ENCODE measurements at places on chromosomes 6 and 20. TPM values are rescaled to one million over a fixed set of nuclear protein-coding genes. Genes with fewer than 3 reads are reported as not detected.

TINAG gene
- total RNA-seq, result not detected

OR2H2 gene
- not detected for total RNA-seq

GRCh38 chr20:6079016-6079415 lies 25.2 kb upstream of the LRRN4 start:
- peaks cover 39% of the 10 kb centered on the region for H3K27me3 ChIP-seq
- H3K4me3 ChIP-seq, result no peak overlapping the region
- peaks cover 2% of the 10 kb centered on the region for H3K36me3 ChIP-seq

CYP24A1 gene
- total RNA-seq, result 0.22 TPM

- H3K27ac ChIP-seq, result no peak overlapping the region
- no peak overlapping the region for H3K4me3 ChIP-seq
- H3K4me1 ChIP-seq, result no peaks in the 10 kb centered on the region
- H3K27me3 ChIP-seq, result no peaks in the 10 kb centered on the region
- no peak for DNase-seq
- no peaks in the 10 kb centered on the region for H3K36me3 ChIP-seq
Observed at GRCh38 chr6:74311431-74311830, 615.4 kb downstream of the CD109 start.

TRIM10 gene
- not detected for total RNA-seq

DNA sequence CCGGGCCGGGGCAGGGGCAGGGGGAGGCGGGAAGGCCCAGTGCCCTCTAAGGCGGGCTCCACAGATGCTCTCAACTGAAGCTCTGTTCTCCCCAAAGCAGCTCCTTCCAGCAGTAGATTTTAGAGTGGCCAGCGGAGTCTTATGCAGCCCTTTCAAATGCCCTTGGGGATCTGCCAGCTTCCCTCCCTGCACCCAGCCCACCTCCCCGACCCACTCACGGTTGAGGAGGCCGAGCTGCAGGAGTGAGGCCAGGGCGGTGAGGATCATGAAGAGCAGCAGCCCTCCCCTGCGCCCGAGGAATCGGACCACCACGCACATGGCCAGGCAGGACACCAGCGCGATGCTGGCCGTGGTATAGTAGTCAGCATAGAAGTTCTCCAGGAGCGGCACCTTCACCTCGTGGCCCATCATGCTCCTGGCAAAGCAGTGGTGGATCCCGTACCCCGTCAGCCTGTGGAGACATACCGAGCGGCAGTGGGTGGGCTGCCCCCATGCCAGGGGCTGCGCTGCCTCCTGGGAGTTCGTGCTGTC lies 28.0 kb downstream of the PSMG4 start:
- DNase-seq, result no peak
- H3K4me3 ChIP-seq, result no peak overlapping the region
- H3K4me1 ChIP-seq, result peaks cover 6% of the 10 kb centered on the region
- no peaks in the 10 kb centered on the region for H3K27me3 ChIP-seq

DNA sequence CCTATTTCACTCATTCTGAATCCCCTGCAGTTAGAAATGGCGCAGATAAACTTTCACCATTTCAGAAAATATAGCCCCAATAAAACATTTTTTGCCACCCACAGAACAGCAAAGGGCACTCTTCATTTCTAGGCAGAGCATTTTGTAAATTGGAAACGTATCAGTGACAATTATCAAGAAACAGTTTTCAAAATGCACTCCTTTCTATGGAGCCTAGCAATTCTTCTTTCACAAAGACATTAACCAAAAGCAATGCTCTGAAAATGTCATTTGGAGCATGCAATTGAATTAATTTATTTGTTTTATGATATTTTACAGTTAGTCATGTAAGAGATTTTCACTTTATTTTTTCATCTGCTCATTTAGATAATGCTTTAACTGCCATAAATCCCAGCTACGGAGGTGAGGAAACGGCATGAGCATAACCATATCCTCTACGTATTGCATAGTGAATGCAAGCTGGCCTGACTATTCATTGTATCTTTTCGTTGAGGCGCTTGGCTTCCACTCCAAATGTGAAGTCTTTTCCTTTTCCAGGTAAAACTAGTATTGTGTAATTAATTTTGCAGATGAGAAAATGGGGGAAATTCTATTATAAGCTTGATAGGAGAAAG lies 813.4 kb downstream of the C6orf118 start:
- no peaks in the 10 kb centered on the region for H3K4me1 ChIP-seq
- no peaks in the 10 kb centered on the region for H3K36me3 ChIP-seq
- H3K27ac ChIP-seq, result no peak overlapping the region

- no peak overlapping the region for H3K27ac ChIP-seq
- H3K4me3 ChIP-seq, result peak overlapping the region; percentile 1
- peaks cover 5% of the 10 kb centered on the region for H3K27me3 ChIP-seq
- no peak for DNase-seq
- no peaks in the 10 kb centered on the region for H3K36me3 ChIP-seq
- peaks cover 3% of the 10 kb centered on the region for H3K4me1 ChIP-seq
Observed at GRCh38 chr6:52491203-52492069, 71.3 kb downstream of the EFHC1 start.

GRCh38 chr6:25193460-25194171 lies 85.6 kb upstream of the CARMIL1 start:
- H3K4me3 ChIP-seq, result no peak overlapping the region
- H3K4me1 ChIP-seq, result no peaks in the 10 kb centered on the region
- no peak for DNase-seq

- H3K27me3 ChIP-seq, result peaks cover 44% of the 10 kb centered on the region
- no peak overlapping the region for H3K4me3 ChIP-seq
- no peaks in the 10 kb centered on the region for H3K36me3 ChIP-seq
- H3K27ac ChIP-seq, result no peak overlapping the region
Observed at GRCh38 chr6:160428818-160429619, 80.8 kb downstream of the SLC22A3 start.

TPMT gene
- total RNA-seq, result 4.4 TPM

MAFB gene
- total RNA-seq, result 0.86 TPM

PRKN gene
- total RNA-seq, result 8.3 TPM

EBF4 gene
- 2.0 TPM for total RNA-seq

ZNF165 gene
- total RNA-seq, result 4.7 TPM

GRCh38 chr20:24870057-24870456 lies 79.0 kb upstream of the CST7 start:
- no peak for DNase-seq
- H3K36me3 ChIP-seq, result peaks cover 5% of the 10 kb centered on the region
- peaks cover 2% of the 10 kb centered on the region for H3K4me1 ChIP-seq
- H3K27ac ChIP-seq, result no peak overlapping the region
- H3K4me3 ChIP-seq, result no peak overlapping the region

- no peak overlapping the region for H3K4me3 ChIP-seq
- DNase-seq, result no peak
- no peaks in the 10 kb centered on the region for H3K36me3 ChIP-seq
- H3K27ac ChIP-seq, result no peak overlapping the region
Observed at GRCh38 chr20:14113416-14113815, 118.1 kb downstream of the MACROD2 start.

DNA sequence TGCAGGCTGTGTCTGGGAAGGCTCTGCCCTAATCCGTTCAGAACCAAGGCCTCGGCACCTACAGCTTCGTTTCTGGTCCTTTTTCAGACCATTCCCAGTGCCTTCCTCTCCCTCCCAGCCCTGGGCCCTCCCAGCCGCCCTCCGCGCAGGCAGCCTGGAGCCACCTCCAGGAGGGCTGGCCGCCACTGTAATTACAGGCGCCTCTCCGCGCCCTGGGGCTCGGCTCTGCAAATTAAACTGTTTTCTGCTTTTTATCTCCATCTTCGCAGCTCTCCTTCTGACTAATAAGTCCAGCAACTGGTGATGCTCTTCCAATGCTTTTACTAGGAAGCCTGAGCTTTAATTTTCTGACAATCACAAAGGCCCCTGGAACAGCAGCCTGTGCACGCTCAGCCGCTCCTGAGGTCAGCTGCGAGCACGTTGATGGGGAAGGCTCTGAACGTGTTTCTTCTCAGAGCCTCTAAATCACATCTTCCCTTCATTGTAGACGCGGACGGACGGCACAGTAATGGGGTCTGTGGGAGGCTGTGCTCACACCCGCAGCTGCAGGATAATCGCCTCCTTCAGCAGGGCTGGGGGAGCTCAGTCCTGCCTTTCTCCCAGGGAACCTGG lies 194.6 kb downstream of the DLL1 start:
- H3K27ac ChIP-seq, result no peak overlapping the region
- no peak for DNase-seq
- H3K27me3 ChIP-seq, result peaks cover 26% of the 10 kb centered on the region

ZSCAN23 gene
- 0.52 TPM for total RNA-seq

- no peak overlapping the region for H3K27ac ChIP-seq
- H3K27me3 ChIP-seq, result peaks cover 5% of the 10 kb centered on the region
- H3K36me3 ChIP-seq, result no peaks in the 10 kb centered on the region
Observed at GRCh38 chr6:39128832-39129231, 13.8 kb upstream of the SAYSD1 start.

DNA sequence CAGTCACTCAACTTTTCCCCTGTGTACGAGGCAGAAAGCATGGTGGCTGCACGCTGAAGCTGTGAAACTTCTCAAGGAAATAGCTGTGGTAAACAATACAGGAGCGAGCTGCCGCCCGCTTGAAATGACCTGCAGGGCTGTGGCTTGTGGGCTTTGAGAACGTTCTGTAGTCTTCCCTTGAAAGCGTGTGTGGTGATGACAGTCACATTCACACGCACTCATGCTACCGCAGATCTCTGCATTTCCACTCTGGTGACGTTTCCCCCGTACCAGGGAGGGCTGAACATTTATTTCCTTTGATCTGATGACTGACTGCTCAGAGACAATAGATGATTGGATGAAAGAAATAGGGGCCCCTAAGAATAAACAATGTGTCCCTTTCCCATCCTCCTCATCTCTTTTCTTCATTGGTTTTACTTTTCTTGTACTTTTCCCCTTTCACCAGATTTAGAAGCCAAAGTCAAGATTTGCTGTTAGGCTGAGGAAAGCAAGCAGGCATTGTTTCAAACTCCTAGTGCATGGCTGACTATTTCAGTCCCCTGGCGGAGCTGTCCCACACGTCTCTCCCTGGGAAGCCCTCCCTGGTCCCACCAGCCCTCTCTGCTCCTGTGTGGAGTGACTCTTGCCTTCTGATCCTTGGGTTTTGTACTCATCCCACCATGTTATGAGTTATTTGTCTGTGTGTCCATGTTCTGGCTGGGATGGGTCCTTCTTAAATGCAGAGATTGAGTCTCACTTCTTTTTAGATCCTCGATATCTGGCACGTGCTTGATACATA lies 3.9 kb downstream of the SYTL3 start:
- no peaks in the 10 kb centered on the region for H3K27me3 ChIP-seq
- peak; percentile 58 for DNase-seq
- H3K27ac ChIP-seq, result peak overlapping the region; percentile 99
- peak overlapping the region; percentile 84 for H3K4me3 ChIP-seq
- H3K4me1 ChIP-seq, result peaks cover 53% of the 10 kb centered on the region
- no peaks in the 10 kb centered on the region for H3K36me3 ChIP-seq

- H3K27me3 ChIP-seq, result no peaks in the 10 kb centered on the region
- no peaks in the 10 kb centered on the region for H3K4me1 ChIP-seq
- no peak overlapping the region for H3K27ac ChIP-seq
- H3K4me3 ChIP-seq, result no peak overlapping the region
- no peak for DNase-seq
Observed at GRCh38 chr20:10863337-10864060, 189.7 kb upstream of the JAG1 start.

DNA sequence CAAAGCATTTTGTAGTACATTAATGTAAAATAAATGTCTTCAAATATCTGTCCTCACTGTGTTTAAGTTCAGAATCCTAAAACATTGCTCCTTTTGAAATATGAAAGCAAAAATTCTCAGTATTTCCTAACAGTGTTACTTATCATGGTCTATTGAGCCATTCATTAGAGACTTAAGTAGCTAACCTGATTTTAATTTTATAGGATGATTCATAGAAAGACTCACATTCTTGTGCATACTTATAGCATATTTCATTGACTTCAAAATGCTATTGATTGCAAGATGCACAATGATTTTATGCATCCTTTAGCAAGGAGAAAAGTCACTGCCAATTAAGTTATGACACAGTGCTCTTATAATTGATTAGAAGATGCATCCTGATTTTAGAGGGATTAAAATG lies 85.7 kb downstream of the HIVEP1 start:
- no peak overlapping the region for H3K4me3 ChIP-seq
- H3K27me3 ChIP-seq, result no peaks in the 10 kb centered on the region
- no peak for DNase-seq
- no peak overlapping the region for H3K27ac ChIP-seq

GRCh38 chr20:42938441-42939205 lies 251.1 kb downstream of the PTPRT start:
- H3K27me3 ChIP-seq, result no peaks in the 10 kb centered on the region
- DNase-seq, result no peak
- no peak overlapping the region for H3K4me3 ChIP-seq

GPSM3 gene
- total RNA-seq, result 268 TPM

DNA sequence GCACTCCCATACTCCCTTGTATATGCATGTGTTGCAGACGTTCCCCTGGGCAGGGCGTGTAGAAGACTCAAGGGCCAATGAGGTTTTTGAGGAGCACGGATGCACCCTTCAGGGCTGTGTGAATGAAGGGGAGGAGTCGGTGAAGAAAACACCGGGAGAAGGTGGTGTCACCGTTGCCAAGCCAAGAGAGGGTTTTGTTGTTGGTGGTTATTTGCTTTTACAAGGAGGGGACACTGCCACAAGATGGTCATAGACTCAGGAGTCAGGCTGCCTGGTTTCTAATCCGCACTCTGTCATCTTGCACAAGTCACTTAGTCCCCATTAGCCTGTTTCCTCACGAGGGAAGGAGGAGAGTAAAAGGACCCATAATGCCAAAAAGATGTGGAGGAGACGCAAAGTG lies 124.0 kb downstream of the PXDC1 start:
- H3K27ac ChIP-seq, result no peak overlapping the region
- peaks cover 12% of the 10 kb centered on the region for H3K4me1 ChIP-seq
- H3K36me3 ChIP-seq, result peaks cover 2% of the 10 kb centered on the region
- no peak overlapping the region for H3K4me3 ChIP-seq

GRCh38 chr6:117079951-117080350 lies 185.4 kb upstream of the VGLL2 start:
- H3K27ac ChIP-seq, result no peak overlapping the region
- DNase-seq, result no peak
- H3K4me3 ChIP-seq, result no peak overlapping the region
- H3K27me3 ChIP-seq, result no peaks in the 10 kb centered on the region

DNA sequence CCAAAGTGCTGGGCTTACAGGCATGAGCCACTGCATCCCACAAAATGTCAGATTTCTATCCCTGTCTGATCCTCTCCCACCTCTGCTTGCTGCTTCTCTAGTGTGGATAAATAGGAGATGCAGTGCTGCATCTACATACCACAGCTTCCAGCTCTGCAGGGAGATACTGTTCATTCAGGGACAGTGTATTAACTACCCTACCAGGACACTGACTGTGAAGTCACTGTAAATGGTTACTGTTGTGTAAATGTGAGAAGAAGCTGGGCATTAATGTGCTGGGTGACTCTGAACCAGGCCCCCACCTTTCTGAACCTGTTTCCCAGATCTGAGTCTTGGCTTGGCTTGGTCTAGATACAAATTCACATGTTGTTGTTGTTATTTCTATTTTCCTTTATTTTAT lies 488.6 kb upstream of the SULF2 start:
- peaks cover 62% of the 10 kb centered on the region for H3K27me3 ChIP-seq
- H3K36me3 ChIP-seq, result no peaks in the 10 kb centered on the region
- no peak for DNase-seq
- H3K4me1 ChIP-seq, result no peaks in the 10 kb centered on the region
- H3K4me3 ChIP-seq, result no peak overlapping the region

Measured in T-helper 17 cell (primary cell).